ENCODE measurements at places on chromosomes 5 and 9.

GRCh38 chr9:129336601-129337331 is 158.7 kb upstream of the IER5L start:
- DNase-seq, result no peak

GRCh38 chr5:143219696-143220095 is 183.8 kb downstream of the NR3C1 start:
- no peak for DNase-seq

DNA sequence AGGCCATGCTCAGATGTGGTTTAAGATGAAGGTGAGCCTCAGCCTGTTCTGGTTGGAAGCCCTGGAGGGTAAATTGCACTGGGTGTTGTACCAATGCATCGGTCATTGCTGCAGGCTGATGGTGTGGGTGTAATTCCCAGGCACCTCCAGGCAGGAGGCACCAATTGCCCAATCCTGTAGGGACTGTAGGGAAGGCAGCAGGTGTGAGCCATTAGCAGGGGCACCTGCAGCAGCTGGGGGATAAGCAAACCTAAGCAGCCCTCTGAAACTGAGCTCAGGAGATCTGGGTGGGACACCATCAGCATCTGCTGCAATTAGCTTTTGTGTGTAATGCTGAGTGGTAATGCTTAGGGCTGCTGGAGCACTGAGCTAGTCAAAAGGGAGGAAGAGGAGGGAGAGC is 190.1 kb upstream of the TBC1D2 start:
- no peak for DNase-seq

- DNase-seq, result no peak
Measured at GRCh38 chr5:79759436-79759835, 69.8 kb downstream of the CMYA5 start.

- DNase-seq, result no peak
Measured at GRCh38 chr9:14405176-14405706, 91.3 kb upstream of the NFIB start.

Data from SK-N-MC (cell line).